ENCODE measurements at places on chromosomes 3 and 15.

- no peak for DNase-seq
These were observed 426.2 kb upstream of the ADAMTS9 start for GRCh38 chr3:65114041-65114440.

GRCh38 chr3:142618917-142619461, 22.8 kb downstream of the PLS1 start:
- no peak for DNase-seq

- DNase-seq = no peak
These were observed 17.2 kb upstream of the GREM1 start for GRCh38 chr15:32700501-32701150.

GRCh38 chr3:58047826-58048225, 39.6 kb downstream of the FLNB start:
- DNase-seq = peak; percentile 82

DNA sequence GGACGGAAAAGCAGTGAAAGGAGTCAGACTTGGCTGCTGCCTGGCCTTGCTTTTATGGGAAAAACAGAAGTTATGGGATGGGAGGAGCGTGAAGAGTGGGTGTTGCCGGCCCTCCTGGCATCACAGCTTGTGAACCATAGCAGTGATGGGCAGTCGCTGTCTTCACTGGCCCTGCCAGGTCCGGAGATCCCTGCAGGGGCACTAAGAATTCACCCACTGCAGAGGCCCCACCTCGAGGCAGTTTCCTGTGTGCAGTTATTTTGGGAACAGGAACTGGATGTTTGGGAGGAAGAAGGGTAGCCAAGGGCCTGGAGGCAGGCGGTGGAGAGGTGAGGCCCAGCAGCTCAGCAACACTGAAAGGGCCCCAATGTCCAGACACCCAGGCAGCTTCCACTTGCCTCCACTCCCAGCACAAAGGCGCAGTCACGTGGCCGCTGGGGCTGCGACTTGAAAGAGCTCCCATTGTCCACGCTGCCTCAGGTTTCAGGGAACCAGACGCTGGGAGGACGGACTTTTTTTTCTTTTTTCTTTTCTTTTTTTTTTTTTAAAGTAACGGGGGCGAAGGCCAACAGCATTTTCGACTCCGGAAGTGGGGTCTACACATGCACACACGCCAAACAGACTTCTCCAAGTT, 255.6 kb downstream of the ZNF621 start:
- no peak for DNase-seq

GRCh38 chr3:50806806-50807205, 132.1 kb downstream of the DOCK3 start:
- DNase-seq = no peak

- no peak for DNase-seq
These were observed 322.8 kb upstream of the CTNNB1 start for GRCh38 chr3:40876496-40876895.

GRCh38 chr3:150256318-150256717, 151.8 kb upstream of the TSC22D2 start:
- no peak for DNase-seq

- DNase-seq = no peak
These were observed 6.8 kb downstream of the CHSY1 start for GRCh38 chr15:101244889-101245668.

DNA sequence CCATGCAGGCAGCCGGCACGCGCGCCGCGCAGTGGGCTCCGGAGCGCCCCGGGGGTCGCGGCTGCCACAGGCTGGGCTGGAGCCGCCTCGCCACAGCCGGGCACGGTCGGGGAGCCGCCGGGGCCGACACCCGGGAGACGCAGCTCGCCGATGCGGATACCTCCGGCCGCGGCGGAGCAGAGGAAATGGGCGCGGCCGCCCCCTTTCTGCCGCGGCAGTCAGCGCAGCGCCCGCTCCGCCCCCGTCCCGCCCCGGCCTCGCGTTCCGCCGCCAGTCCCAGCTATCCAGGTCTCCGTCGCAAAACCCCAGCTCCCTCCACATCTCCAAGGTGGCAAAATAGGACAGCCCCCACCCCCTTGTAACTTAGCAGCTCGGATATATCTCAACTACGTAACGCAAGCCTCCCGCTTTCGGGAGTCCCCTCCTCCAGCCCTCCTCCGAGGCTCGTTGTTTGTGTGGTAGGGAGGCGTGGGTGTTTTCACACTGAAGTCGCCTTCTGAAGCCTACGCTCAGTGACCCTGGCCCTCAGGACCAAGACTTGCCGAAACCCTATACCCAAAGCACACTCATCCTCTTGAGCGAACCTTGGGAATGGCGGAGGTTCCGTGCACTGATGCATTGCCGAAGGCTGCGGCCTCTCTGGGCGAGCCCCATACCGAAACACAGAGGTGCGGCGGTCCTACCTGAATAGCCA, at the start of gene SH3BP5:
Gene SH3BP5 (minus strand): TSS at position 182 of the 694 bp plus-strand sequence. CDS start 178 bp downstream, at position 4.
- DNase-seq = no peak

- DNase-seq = no peak
These were observed 200.7 kb downstream of the TLE3 start for GRCh38 chr15:69897061-69897460.

GRCh38 chr15:46589088-46589487, 954.3 kb downstream of the SQOR start:
- DNase-seq = no peak

- peak; percentile 31 for DNase-seq
These were observed 1.9 kb downstream of the ADAMTS9 start for GRCh38 chr3:64685800-64686445.

DNA sequence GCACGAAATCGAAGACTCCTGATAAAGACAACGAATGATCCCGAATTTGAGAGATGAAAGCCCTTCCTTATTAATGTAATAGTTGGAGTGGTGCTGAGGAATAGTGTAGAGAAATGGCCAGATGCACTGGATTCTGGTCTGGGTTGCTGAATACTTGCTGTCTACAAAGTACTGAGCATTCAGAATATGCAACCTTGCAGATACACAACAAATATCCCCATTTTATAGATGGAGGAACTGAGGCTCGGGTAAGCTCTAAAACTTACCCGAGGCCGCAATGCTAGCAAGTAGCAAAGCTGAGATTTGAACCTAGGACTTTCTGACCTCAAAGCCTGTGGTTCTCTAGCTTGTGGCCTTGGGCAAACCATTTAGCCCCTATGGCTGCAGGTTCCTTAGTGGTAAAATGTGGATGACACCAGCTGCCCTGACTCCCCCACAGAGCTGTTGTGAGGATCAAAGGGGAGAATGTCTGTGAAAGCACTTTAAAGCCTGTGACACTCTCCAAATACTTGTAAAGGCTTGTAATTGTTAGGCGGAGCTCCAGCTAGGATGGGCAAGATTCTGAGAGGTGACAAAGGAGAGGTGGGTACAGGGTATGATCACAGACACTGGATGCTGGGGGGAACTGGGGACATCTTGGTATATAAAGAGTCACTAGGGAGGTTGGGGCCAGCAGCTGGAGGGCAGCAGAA, 39.8 kb downstream of the FOXB1 start:
- no peak for DNase-seq

GRCh38 chr3:51999846-52000245, 4.2 kb upstream of the RPL29 start:
- DNase-seq = no peak

- DNase-seq = no peak
These were observed 30.0 kb downstream of the AP3B2 start for GRCh38 chr15:82679626-82680199.

DNA sequence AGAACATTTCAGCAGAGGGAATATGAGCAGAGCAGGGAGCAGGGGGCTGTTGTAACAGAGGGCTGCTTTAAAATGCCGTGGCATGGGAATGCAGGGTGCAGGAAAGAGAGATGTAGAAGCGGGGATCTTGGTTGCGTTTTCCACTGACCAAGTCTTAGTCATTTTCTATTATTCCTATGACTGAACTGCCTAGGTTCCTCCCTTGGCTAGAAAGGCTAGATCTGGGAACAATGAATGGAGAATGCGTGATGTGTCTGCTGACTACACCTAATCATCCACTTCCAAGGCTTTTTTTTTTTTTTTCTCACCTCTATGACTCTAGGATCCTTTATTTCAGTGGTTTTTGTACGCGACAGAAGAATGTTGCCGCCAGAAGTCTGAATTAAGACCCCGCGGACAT, 607.4 kb upstream of the TBL1XR1 start:
- DNase-seq = no peak

GRCh38 chr15:73346735-73347312, 21.9 kb downstream of the HCN4 start:
- DNase-seq = peak; percentile 5

- DNase-seq = no peak
These were observed 6.9 kb downstream of the CCRL2 start for GRCh38 chr3:46413951-46414350.

DNA sequence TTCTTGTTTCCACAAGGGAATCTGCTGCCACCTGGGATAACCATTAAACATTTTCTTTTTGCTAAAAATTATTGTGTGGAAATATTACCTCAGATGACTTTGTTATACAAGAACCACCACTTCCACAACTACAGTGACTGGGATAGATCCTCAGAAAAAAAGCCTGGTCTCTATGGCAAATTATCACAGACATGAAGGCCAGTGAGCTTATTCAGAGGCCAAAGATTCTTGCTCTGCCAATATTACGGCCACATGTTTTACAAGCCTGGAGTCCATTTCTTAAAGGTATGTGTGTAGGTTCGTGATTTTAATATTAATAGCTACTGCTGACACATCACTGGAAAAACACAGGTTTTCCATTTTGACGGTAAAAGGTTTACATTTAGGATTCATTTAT, 73.8 kb downstream of the MYO1E start:
- DNase-seq = no peak

DNA sequence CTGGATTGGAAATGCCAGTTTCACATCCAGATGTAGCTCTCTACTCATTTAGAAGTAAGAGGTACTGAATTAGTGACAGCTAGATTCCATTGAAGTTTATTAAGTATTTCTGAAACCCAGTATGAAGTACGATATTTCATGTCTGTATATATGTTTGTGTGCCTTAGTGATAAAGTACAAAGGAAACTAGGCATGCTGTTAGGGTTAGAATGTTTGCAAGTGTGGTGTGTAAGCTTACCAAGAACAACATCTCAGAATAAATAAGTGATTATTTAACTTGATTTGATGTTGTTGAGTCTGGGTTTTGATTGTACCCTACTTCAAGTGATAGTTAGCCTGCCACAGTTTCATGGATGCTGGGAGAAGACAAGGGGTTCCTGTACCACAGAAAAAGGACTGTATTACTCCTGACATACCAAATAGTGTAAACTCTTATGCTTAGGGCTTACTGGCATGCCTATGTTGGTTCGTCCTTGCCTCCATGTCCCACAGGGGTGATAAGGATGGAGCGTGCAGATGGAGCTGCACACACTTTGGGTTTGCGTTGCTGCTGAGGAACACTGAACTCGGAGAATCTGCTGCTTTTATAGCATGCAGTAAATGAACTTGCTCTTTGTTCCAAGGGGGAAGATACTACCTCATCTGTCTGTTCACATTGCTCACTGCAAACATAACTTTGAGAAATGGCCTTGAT, 43.6 kb downstream of the FNDC3B start:
- no peak for DNase-seq

- no peak for DNase-seq
These were observed 40.7 kb downstream of the RFT1 start for GRCh38 chr3:53089511-53089910.

DNA sequence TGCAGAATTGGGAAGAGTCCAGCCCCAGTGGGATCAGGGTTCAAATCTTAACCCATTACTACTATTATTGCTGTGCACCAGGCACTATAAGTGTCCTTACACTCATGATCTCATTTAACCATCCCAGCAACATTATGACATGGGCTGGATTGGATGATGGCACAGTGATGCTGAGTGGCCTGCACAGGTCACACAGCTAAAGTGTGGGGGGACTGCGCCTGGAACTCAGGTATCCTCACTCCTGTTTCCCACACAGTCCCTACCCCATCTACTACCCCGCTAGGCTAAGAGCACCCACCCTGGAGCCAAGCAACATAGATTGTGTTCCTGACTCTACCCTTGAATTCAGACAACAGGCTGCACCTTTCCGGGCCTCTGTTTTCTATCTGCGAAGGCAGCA, 16.0 kb downstream of the WNT5A start:
- DNase-seq = no peak

DNA sequence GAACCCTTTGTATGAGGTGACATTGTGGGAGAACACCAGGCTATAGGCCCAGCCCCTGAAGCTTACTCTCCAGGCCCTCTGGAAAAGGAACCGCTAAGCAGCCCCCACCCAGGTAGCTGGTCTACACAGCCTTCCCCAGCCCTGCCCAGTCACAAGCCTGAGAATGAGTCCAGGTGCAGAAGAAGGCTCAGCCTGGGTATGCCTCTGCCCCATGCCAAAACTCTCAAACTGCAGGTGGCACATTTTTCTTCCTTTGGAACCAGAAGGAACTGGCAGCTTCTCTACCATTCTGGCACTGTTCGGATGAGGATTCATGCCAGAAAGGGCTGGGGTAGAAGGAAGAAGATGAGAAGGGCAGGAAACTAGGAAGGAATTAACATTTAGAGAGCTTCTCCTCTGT, 23.7 kb upstream of the TBC1D21 start:
- no peak for DNase-seq

DNA sequence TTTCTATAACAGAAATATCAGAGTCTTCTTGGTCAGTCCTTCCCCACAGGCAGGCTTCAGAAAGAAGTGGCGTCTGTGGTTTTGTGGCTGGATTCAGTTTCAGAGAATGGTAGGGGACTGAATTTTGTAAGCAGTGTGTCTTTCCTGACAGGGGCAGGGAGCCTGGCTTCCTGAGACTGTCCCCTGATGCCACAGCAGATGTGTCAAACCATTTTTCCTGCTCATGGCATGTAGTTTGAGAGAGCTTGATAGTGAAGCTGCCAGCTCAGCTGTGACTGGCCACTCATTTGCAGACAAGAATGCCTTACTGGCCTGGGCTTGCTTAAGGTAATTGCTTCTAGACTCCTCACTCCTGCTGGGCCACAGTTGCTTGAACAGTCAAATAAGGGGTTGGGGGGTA, 26.4 kb downstream of the LARS2 start:
- DNase-seq = no peak

DNA sequence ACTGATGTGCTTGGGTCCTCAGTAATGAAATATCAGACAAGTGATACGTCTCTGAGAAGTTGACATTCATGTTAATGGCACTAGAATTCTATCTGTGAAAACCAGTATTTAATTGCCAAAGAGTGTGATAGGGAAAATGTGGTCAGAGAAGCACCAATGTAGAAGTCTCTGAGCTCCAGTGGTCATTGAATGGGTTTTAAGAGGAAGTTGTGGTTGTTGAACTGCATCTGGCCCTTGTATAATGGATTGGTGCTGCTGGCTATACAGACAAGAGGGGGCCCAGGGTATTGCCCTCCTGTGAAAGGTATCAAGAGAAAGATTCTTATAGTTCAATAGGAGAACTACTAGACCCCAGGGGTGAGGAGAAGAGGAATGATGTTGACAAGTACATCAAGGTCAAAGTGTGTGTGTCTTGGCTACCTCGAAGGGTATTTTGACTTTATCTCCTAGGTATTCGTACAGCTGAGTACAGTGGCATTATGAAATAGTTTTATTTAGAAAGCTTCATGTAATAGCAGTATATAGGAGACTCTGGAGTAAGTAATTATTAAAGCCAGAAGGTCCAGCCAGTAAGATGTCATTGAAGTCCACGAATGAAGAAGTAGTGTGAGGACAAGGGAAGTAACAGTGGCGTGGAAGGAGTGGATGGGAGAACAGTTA, 47.1 kb downstream of the CHD2 start:
- DNase-seq = no peak

- no peak for DNase-seq
These were observed 128.5 kb downstream of the CHSY1 start for GRCh38 chr15:101123222-101123910.

All from HFF-Myc (cell line).